ENCODE measurements at places on chromosomes 5 and 9.

DNA sequence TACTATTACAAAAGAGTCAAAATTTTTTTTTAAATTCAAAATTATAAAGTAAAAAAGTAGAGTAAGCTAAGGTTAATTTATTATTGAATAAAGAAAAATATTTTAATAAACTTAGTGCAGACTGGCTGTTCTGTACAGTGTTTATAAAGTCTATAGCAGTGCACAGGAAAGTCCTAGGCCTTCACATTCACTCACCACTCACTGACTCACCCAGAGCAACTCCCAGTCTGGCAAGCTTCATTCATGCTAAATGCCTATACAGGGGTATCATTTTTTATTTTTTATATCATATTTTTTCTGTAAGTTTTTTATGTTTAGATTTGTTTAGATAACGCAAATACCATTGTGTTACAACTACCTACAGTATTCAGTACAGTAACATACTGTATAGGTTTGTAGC lies 700.7 kb upstream of the GRAMD2B start:
- DNase-seq = no peak

DNA sequence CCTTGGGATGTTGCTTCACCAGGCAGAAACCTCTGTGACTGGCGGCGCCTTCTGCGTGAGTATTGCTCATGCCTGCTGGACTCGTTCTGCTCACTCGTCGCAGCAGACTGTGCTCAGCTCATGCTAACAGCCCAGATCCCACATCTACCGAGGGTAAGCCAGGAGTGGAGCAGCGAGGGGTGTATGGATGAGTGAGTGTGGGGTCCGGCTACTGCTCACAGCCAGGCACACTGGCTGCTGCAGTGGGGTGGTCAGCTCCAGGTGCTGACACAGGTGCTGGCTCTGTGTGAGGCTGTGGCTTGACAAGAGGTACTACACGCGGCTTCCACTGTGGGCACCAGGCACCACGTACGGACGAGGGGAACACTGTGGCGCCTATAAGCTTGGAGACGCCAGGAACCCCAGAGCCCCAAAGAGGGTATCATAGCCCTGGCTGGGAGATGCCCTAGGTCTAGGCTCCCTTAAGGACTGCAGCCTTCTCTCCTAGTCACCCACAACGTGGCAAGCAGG lies 47.7 kb upstream of the CDH12 start:
- no peak for DNase-seq

DNA sequence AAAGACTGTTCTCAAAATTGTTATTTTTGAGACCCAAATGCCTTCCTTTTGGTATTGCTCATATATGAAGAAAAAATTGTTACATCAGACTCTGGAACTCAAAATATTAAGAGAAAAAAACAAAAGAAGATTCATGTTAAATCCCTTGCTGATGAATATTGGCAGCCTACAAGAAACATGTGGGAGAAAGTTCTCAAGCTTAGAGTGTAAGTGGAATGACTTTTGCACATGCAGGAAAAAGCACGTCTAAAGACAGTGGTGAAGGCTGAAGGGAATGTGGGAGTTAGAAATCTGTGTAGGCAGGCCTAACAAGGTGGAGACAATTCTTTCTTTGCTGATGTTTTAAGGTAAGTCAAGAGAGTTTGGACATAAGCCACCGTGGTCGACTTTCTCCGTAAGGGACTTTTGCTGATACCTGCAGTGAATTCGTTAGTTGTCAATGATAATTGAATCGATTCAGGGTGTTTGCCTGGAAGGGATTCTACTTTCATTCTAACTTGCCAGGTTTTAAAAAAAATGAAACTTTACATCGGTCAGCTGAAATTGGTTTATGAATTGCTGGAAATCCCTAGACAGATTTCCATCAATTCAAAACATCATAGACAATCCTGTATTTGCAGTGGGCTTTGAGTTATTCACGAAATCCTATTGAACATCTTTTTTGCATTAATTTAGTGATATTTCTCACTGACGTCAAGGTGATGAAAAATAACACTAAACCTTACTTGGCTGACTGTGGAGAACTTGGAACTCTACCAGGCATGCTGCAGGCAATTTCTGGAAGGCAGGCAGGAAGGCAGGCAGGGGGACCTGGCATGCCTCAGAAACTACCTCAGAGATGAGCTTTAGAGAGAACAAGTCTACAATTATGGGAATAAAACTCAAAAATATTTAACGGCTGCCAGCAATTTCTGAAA lies 359.1 kb upstream of the ADAMTSL1 start:
- DNase-seq = peak; percentile 68

DNA sequence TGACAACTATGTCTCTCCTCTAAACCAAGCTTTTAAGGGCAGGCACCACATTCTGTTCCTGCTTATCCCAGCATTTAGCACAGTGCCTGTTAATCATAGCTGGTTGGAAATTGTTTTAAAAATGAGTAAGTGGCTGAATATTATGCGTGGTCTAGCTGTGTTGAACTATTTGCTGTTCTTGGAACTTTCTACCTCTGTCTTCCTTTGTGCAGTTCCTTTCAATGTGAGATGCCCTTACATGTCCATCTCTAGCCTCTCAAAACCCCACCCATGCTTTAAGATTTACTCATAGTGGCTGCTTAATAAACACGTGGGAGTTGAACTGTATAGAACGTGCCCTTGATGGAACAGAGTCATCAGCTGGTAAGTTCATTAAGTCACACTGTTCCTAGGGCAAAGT lies 34.5 kb downstream of the C9orf57 start:
- DNase-seq = no peak

DNA sequence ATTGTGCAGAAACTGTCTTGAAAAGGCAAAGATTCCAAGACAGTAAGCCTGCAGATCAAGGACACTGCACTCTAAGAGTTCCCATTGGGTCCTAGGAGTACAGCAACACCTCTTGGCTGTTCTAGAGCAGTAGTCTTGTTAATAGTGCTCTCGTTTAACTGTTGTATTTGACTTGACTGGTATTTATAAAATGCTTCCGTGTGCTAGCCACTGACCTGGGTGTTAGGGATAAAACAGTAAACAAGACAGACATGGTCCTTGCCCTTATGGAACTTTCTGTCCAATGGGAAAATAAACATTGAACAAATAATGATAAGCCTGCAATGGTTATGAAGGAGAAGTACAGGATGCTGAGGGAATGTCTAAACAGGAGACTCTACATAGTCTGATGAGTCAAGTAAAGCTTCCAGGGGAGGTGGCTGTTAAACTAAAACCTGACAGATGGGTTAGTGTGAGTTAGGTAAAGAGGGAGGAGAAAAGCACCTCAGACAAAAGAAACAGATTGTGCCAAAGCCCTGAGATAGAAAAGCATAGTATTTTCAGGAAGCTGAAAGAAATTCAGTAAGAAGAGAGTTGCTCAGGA lies 33.3 kb downstream of the TDRD7 start:
- no peak for DNase-seq

GRCh38 chr9:128494746-128495129 lies 9.8 kb upstream of the GLE1 start:
- DNase-seq = no peak

DNA sequence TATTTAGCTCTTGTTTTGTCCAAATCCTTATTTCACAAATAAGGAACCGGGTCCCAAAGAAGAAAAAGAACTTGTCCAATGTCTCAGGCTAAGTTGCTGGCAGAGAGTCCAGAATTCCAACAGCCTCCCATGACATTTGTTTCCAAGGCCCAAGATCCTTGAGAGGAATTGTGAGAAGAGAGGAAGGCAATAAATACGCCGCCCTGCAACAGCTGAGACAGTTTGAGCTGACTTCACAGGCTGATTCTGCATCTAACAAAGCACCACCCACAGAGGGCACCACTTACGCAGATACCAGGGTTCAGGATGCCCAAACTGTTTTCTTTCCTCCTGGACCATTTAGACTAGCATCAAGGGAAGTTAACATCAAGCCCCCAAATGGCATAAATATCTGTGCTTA lies 211.3 kb downstream of the FAM114A2 start:
- DNase-seq = no peak

DNA sequence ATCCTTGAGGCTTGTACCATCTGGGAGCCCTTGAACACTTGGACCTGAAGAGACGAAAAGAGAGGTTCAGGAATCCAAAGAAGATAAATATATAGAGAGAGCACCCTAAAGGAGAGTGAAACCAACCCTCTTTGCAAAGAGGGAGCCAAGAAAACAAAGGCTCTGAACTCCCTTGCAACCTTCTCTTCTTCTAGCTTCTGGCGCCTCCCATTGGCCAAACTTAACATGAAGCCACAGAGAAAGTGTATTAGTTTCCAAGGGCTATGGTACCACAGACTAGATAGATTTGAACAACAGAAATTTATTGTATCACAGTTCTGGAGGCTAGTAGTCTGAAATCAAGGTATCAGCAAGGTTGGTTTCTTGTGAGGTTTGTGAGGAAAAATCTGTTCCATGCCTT lies 175.1 kb downstream of the HCN1 start:
- no peak for DNase-seq

GRCh38 chr5:150214289-150214688 lies 24.4 kb downstream of the SLC6A7 start:
- DNase-seq = no peak

- no peak for DNase-seq
Measured at GRCh38 chr9:109164042-109164441, 3.0 kb downstream of the FRRS1L start.

DNA sequence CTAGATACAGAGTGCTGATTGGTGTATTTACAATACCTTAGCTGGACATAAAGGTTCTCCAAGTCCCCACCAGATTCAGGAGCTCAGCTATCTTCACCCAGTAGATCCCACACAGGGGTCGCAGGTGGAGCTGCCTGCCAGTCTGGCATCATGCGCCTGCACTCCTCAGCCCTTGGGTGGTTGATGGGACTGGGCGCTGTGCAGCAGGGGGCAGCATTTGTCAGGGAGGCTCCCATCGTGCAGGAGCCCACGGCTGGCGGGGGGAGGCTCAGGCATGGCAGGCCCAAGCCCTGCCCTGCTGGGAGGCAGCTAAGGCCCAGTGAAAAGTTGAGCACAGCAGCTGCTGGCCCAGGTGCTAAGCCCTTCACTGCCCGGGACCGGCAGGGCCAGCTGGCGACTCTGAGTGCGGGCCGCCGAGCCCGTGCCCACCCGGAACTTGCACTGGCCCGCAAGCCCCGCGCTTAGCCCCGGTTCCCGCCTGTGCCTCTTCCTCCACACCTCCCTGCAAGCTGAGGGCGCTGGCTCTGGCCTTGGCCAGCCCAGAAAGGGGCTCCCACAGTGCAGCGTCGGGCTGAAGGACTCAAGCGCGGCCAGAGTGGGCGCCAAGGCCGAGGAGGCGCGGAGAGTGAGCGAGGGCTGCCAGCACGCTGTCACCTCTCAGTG lies 314.1 kb upstream of the ATP10B start:
- no peak for DNase-seq

DNA sequence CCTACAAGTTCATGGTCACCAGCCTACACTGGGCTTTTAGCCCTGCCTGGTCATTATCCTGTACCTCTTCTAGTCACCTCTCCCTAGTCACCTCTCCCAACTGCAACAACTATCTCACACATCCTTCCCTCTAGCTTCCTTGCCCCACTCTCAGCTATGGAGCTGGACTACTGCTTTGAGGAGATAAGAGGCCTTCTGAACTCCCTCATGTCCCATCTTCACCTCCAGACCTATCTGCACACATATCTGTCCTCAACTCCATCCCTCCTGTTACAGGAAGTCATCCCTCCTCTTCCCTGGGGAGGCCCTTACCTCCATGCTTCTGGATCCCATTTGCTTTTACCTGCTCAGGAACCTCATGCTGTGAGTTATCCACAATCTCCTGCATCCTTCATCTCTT lies 5.7 kb downstream of the RPP25L start:
- no peak for DNase-seq

DNA sequence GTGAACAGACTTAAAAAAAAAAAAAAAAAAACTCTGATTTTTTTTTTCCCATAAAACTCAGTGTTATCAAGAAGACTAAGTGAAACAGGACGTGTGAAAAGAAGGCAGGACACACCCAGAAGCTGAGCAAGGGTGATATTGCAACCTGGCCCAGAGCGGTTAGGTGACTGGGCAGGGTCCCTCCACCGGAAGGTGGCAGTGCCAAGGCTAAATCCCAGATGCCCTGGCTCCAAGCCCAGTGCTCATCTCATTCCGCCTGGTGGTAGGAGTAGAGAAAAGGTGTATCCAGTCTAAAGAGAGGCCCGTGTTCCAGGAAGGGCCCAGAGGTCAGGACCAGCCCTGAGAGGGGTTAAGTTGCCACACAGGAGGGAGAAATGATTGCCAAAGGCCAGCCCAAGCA lies 51.5 kb upstream of the SAP30L start:
- DNase-seq = no peak

- DNase-seq = no peak
Measured at GRCh38 chr9:104082168-104082567, 11.9 kb upstream of the SMC2 start.

DNA sequence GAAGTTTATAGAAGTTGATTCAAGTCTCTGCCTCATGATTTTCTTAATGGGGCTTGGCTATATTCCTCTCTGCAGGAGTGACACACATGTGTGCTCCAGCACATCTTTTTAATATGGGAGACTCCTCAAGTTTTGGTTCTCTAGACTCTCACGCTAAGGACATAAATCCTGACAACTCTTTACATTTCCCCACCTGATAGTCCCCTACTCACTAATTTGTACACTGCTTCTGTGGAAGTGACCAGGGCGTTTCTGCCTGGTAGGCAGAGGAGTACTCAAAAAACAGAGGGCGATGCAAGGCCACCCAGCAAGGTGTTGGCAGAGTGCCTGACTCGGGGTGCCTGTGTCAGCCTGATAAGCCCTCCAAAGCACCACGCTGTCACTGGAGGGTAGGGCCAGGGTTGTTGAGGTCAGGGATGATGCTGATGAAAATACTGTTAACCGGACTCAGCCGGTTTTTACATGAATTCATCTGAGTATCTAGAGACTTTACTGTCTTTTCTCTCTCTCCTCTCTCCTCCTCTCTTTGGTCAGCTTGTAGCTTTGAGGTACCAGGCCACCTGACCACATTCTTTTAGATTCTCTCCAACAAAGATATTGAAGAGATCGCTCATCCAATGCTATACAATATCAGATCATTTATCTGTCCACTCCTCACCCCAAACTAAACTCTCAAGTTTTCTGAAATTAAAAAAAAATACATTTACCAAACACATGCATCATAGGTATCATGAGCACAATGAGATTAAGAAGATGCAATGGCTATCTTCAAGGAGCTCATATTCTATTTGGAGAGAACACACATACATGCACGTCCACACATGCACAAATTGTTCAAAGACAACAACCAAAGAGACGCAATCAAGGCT lies 205.2 kb downstream of the PIK3R1 start:
- no peak for DNase-seq

GRCh38 chr9:33378121-33378795 lies 24.1 kb downstream of the AQP7 start:
- DNase-seq = no peak
